ENCODE measurements at places on chromosomes 6 and 20.
A peak's percentile ranks its signal among the peaks of the same experiment; 100 is the strongest.

DNA sequence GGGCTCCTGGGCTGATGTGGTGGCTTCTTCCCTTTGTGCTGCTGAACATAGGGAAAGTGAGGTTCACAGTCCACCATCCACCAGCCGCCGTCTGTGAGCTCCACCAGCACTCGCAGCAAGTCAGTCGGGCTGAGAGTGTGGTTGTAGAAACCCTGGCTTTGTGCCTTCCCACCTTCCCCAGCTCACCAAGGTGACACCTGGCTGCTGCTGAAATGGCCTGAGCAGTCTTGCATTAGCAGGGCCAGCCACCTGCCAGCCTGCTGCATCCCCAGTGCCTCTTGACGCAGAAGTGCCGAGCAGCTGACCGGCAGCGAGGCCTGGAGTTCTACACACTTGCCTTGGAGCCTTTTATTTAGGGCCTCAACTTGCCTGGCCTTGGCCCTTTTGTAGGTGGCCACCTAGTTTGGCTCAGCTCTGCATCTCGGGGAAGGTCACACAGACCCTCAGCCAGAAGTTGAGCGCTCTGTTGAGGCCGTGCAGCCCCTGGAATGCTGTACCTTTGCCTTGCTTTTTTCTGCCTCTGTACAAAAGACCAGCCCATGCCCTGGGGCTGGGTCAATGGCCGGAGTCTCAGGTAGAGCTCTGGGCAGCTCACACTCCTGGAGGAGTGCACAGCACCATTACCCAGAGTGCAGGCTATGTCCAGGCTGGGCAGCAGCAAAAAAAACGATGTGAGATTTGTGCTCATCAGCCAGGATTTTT, 76.5 kb downstream of the PTPN1 start:
- no peak for DNase-seq

DNA sequence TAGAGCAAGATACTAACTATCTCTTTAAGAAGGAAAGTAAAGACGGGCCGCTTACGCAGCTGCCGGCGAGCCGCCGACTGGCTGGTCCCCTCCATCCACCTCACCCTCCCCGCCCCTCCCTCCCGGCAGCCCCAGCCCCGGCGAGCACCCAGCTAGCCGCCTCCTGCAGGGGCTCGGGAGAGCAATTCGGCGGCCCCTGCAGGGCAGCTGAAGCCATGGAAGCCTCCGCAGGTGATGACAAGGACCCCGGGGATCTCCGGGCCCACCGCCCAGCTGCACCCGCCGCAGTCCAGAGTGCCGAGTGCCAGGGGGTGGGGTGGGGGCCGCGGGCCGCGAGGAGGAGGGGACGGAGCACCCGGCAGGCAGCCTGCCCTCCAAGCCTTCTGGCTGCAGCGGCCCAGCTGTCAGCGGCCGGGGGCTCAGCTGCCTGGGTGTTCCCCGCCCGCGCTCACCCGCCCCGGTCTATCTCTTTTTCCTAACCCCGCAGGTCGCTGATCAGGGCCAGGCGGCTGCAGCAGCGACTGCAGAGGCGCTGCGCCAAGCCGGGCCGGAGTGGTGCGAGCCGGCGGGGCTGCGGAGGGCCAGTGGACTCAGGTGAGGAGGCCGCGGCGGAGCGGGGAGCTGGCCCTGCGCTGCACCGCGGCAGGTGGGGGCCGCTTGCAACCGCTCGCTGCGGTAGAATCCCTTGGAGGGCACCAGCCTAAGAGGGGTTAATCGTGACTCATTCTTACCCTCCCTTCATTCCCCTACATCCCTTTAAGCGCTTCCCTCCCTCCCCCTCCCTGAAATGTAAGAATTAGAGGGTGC, at the start of gene SNPH:
Gene SNPH (plus strand): TSS at position 128 of the 807 bp plus-strand sequence. CDS start 29,946 bp downstream, outside the sequence.
- no peak for DNase-seq

DNA sequence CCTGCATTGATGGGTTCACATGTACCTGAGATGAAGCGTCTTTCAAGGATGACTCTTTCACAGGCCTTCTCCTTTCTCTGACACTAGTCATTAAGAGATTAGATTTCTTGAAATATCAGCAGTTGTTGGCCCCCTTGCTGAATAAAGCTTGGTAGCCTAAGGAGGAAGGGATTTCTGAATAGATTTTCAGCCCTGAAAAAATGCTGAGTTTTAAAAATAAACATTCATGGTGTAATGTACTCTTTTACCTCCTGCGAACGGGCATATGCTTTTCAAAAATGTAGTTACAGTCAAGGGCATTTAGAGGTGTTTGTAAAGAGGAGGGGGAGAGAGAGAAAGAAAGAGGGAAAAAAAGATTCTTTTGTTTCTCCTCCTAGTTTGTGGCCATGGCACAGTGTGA, 222.7 kb downstream of the SOX4 start:
- DNase-seq: no peak

GRCh38 chr6:88376768-88377387, 210.7 kb upstream of the CNR1 start:
- DNase-seq: peak; percentile 64

GRCh38 chr6:68834551-68834950, 199.5 kb downstream of the ADGRB3 start:
- no peak for DNase-seq

DNA sequence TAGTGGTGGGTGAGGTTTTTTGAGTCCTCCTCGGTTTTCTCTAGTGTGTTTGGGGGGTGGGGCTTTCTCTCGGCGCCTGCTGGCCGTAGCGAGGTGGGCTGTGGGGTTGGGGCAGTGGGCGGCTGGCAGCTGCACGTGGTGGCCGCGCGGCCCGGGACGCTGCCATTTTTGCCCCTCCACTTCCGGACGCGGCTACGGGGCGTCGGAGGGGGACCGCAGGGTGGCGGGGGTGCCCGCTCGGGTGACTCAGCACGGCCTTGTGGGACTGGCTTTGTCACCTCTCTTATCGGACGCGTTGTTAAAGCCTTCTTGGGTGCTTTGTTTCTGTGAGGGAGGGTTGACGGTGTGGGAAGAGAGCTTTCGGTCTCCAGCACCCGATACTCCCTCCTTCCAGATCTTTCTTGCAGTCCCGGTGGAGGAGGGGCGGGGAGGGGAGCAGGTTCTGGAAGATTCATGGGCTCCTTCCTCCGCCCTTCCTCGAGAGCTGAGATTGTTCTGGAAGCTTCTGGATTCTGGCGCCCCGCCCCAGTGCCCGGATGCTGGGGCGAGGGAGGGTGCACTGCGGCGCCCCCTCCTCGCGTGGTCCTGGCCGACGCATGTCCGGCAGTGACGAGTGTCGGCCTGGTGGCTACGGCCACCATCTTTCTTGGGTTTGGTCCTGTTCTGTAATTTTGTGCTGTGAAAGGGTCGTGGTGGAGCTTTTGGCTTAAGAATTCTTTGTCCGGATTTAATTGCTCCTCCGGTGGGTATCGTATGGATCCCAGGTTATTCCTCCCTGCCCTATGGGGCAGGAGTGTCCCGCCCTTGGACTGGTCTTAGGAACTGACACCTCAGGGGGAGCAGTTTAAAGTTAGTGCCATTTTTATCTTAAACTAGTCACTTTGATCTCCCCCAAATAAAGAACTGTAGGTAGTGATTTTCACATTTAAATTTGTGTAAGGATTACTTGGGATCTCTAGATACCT, 719 bp downstream of the HSP90AB1 start:
- DNase-seq: no peak

- no peak for DNase-seq
These were observed 183.5 kb downstream of the CDKAL1 start for GRCh38 chr6:20717743-20718142.

- no peak for DNase-seq
These were observed 47.4 kb upstream of the SIRPA start for GRCh38 chr20:1847780-1848179.

- peak; percentile 40 for DNase-seq
These were observed 12.9 kb upstream of the TLDC2 start for GRCh38 chr20:36862857-36863668.

GRCh38 chr20:328027-328974, 2.9 kb downstream of the SOX12 start:
- DNase-seq: no peak

DNA sequence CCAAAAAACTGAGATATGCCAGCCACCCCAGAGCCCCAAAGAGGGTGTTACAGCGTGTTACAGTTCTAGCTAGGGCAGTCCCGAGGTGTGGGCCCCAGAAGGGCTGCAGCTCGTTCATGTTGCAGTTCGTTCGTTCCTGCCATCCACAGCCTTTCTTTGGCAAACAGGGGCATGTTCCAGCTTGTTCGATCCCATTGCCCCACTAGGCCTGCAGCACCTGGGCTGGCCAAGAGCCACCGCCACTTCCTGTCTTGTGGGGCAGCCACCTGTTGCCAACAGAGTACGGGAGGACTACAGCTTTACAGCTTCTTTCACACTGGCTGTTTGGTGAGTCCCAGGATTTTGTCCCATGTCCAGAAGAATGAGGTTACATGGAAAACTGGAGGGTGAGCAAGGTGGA, 198.1 kb downstream of the MMUT start:
- DNase-seq: no peak

GRCh38 chr6:54493138-54493537, 184.9 kb downstream of the TINAG start:
- DNase-seq: peak; percentile 7

- DNase-seq: peak; percentile 74
These were observed at the start of gene RAB32 for GRCh38 chr6:146543211-146543939. Gene RAB32, plus strand, starts transcription at chr6:146543833. Its CDS starts 39 bp downstream, at chr6:146543872.

DNA sequence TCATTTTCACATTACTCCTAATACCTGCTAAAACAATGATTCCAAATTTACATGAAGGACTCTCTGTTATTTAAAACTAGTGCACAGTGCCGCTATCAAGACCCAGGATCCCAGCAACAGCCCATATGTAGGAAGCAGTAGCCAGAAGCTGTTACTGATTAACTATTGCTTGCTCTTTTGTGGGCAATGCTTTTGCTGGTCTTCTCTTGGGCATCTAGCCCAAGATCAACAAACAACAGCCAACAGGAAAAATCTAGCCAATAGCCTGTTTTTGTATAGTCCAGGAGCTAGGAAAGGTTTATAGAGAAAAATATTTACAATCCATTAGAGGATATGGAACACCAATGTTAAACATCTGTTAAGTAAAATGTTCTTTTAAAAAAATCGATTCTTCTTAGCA, 22.1 kb upstream of the TENT5A start:
- DNase-seq: no peak

GRCh38 chr6:147166992-147167391, 37.2 kb upstream of the STXBP5 start:
- peak; percentile 49 for DNase-seq

DNA sequence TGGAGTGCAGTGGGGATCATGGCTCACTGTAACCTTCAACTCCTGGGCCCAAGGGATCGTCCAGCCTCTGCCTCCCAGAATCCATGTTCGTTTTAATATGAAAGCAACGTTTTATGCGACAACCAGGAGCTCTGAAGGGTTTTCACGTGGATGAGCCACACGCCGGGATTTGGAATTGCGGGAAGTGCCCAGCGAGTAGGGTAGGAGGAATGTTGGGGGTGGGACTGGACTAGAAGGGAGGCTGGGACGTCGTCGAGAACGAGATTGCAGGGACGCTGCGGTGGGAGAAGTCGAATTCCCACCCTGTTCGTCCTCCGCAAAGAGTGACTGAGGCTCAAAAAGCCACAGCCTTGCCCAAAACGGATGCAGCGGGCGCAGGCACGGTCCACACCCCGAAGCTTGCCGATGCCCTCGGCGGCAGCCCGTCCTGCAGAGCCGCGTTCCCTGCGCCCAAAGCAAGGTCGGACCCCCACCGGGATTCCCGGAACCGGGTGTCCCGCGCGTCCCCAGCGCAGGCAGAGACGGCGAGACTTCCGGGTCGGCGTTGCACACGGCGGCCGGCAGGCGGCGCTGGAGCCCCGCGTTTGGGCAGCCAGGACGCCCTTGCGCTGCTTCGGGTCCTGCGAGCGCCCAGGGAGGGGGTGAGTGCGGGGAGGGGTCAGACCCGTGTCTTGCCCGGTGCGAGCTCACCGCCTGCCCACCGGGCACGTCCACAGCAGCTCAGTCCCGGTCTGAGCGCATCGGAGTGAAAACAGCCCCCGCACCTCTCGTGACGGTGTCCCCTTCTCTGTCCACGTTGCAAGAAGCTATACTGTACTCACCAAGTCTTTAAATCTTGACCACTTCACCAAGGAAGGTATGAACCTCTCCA, 87.8 kb downstream of the DHX35 start:
- DNase-seq: peak; percentile 50

DNA sequence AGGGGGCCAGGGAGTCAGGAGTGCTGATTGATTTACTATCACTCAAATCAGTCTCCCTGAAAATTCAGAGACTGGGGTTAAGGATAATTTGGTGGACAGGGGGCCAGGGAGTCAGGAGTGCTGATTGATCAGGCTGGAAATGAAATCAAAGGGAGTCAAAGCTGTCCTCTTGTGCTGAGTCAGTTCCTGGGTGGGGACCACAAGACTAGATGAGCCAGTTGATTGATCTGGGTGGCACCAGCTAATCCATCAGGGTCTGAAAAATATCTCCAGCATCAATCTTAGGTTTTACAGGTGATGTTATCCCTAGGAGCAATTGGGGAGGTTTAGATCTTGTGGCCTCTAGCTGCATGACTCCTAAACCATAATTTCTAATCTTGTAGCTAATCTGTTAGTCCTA, 6.1 kb upstream of the AFG1L start:
- DNase-seq: no peak

- no peak for DNase-seq
These were observed 101.3 kb downstream of the OR2B2 start for GRCh38 chr6:27810768-27811450.

- DNase-seq: no peak
These were observed 149.9 kb downstream of the MMS22L start for GRCh38 chr6:97133067-97133466.

- DNase-seq: no peak
These were observed 8.2 kb downstream of the NT5DC1 start for GRCh38 chr6:116108836-116109235.

- no peak for DNase-seq
These were observed 38.0 kb upstream of the PRSS35 start for GRCh38 chr6:83474309-83474708.

DNA sequence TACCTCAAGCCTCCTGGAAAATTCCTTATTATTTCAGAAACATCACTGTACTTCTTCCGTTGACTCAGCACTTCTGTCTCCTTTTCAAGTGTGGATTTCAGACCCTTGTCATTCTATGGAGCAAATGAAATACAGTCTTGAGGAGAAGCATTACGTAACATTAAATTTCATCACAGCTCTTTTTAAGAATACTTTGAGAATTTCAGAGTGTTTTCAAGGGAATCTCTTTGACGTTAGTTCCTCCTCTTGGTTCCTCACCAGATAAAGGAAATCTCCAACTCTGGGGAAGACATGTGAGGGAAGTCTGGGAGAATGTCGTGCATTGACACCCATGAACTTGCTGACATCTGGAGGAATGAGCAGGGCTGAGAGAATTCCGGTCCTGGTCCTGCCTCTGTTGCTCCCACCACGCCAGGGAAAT, 32.3 kb downstream of the UST start:
- no peak for DNase-seq

GRCh38 chr6:71258078-71258866, 30.3 kb upstream of the OGFRL1 start:
- no peak for DNase-seq

DNA sequence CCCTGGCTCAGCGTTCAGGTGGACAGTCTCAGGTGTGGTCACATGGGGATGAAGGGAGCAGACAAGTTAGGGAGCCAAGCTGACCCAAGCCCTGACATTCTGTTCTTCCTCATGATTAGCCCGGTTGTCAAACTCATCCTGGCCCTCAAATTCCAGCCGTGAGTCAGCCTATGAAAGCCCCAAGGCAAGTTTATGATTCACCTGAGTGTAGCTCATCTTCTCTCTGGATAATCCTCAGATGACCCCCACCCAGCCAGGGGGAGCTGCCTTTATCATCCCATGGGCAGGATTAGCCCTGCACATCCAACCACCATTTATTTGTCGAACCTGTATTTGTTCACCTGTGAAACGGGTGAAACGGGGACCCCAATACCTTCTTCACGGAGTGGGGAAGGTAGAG, 161.9 kb downstream of the DHX35 start:
- DNase-seq: no peak
